NCI-H1092 treated with DMSO at 0.1 percent for 48 hours (cell line): ENCODE measurements at places on chromosomes 7 and 10.

- DNase-seq: no peak
These were observed 664.3 kb upstream of the FOXK1 start for GRCh38 chr7:4017785-4018184.

GRCh38 chr7:7966141-7966734, 2.4 kb upstream of the GLCCI1 start:
- no peak for DNase-seq

- DNase-seq: no peak
These were observed 20.6 kb downstream of the ZNF777 start for GRCh38 chr7:149440222-149440621.

DNA sequence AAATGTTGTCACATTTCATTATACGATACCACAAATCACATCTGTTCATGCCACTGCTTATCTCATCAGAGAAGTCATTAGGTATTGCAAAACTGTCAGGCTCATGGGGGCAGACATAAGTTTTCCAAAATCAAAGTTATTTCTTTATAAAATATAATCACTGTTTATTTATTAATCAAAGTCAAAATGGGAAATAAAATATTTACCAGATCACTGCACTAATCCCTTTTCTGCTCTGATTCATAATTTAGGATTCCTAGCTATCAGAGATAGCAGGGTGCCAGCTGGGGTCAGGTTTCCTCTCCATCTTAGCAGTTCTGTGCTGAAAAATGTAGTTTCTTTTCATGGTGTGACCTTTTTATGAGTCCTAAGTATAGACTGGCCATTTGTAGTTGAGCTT, 117.7 kb upstream of the LANCL2 start:
- no peak for DNase-seq

- no peak for DNase-seq
These were observed 232.6 kb downstream of the REEP3 start for GRCh38 chr10:63753808-63754207.

DNA sequence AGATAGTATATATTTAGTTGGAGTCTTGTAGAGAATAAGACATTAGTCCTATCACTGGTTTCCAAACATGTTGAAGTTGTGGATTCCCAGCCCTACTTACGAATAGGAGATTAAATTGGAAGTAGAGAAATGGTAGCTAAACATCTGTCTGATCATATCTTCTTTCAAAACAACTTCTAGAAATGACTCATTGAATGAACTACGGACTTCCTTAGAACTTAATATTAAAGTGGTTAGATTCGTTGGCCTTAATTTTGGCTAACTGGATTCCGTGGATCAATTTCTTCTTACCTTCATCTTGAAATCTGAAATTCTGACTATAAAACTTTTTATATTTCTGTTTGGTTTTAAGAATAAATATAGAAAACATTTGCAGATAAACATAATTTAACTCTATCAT, 3.4 kb downstream of the PHF14 start:
- DNase-seq: no peak
